ENCODE measurements at places on chromosomes 3 and 15. TPM values are rescaled to one million over a fixed set of nuclear protein-coding genes. Genes with fewer than 3 reads are reported as not detected.
A peak's percentile ranks its signal among the peaks of the same experiment; 100 is the strongest.

The C3orf20 gene
- 0.34 TPM for total RNA-seq

The LEKR1 gene
- total RNA-seq, result 4.6 TPM

The C3orf80 gene
- not detected for total RNA-seq

The ALDH1A2 gene
- total RNA-seq, result not detected

The NTRK3 gene
- total RNA-seq, result not detected

The MEGF11 gene
- total RNA-seq, result not detected

The SLC15A2 gene
- 14.4 TPM for total RNA-seq

The WDR53 gene
- total RNA-seq, result 18.2 TPM

- DNase-seq, result peak; percentile 29
Measured at GRCh38 chr15:75809986-75810750, 33.1 kb upstream of the UBE2Q2 start.

DNA sequence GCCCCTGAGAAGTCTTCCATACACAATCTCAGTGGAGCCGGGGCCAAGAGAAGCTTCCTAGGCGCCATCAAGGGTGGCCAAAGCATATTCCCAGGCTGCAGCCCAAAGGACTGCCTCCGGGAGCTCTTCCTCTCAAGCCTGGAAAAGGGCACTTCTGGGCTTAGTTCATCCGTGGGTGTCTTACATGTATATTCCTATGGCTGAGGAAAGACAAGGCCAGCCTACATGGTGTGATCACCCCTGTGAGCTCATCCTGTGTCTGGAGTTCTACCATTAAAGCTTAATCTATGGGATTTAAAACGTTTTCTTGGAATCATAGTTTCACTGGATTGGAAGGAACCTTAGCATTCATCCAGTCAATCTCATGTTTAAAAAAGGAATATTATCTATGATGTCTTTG lies 21.9 kb upstream of the TIMP4 start:
- DNase-seq, result no peak

GRCh38 chr15:43799209-43799944 lies 643 bp downstream of the SERINC4 start:
- no peak for DNase-seq

DNA sequence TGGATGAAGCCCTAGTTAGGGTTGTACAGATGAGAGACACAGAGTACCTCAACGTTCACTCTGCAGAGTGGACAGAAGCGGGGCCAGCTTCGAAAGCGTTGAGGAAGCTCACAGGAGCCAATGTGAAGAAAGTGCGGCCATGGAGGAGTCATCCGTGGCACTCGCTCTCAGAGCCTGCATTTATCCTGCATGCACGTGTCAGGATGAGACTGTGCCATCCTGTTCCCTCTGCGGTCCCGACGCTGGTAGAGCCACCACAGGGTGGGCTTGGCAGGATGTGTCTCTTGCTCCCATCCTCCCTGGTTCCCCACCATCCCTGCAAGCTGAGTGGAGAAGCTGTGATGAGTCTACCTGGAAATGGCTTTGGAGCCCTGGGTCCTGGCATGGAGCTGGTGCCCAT lies 39.3 kb downstream of the KLHL25 start:
- no peak for DNase-seq

DNA sequence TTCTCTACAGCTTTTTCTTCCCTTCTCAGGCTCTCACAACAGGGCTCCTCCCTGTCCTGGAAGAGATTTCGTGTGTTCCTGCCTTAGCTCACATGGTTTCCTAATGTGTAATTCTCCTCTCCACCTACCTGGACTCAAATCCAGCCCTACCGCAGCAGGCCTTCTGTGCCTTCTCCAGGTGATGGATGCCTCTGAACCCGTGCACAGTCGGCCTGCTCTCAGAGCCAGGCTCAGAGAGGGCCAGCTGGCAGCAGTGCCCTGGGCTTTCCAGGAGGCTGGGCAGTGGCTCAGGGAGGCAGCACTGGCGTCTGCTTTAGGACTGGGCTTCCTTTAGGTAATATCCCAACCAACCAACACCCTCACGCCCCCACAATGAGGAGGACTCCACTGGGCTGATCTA lies 123.2 kb upstream of the TMC3 start:
- DNase-seq, result no peak

- DNase-seq, result no peak
Measured at GRCh38 chr3:24773798-24774197, 279.1 kb upstream of the THRB start.

DNA sequence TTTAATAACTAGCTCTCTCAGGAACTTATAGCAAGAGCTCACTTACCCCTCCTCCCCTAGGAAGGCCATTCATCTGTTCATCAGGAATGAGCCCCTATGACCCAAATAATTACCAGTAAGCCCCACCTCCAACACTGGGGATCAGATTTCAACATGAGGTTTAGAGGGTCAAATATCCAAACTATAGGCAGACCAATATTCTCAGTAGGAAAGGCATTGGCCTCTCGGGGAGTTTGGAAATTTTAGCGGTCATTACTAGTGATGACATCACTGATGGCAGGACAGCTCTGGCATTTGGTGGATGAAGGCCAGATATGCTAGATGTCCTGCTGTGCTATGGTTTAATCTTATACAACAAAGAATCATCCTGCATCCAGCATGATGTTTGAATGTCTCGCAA lies 15.2 kb upstream of the CD47 start:
- no peak for DNase-seq

DNA sequence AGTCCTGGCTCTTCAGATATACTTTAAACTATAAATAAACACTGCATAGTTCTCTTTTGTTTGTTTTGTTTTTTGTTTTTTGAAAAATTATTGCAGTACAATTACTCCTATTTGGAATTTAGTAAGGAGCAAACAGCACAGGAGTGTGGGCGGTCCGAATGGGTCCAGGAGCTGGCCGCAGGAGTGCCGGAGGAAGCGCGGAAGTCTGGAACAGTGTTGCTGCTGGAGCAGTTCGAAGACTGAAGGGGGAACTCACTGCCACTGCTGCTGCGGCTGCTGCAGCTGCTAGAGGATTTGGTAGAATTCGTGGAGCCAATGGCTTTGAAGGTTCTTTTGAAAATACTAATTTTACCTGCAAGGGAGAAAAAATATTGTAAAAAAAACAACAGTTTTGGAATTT lies 329.9 kb downstream of the ZNF385D start:
- DNase-seq, result no peak

- no peak for DNase-seq
Measured at GRCh38 chr3:142614059-142614626, 17.9 kb downstream of the PLS1 start.

GRCh38 chr15:42332331-42332730 lies 27.0 kb upstream of the CAPN3 start:
- DNase-seq, result no peak

GRCh38 chr3:12833222-12834161 lies 7.9 kb downstream of the RPL32 start:
- no peak for DNase-seq

DNA sequence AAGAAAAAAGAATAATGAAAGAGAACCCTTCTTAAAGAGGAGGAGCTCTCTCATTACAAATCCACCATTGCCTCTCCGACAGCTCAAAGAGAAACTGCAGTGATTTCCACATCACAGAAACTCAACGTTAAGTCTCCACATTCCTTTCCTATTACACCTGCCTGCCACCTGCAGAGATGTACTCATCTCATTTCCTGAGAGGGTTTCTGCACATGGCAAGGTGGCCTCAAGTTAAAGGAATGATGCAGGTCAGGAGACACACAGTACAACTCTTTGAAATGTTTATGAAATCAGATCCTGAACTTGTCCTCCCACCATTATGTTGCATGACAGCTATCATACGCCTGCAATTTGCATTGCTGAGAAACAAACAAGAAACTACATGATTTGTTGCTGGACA lies 458.4 kb upstream of the ADAMTS9 start:
- no peak for DNase-seq

DNA sequence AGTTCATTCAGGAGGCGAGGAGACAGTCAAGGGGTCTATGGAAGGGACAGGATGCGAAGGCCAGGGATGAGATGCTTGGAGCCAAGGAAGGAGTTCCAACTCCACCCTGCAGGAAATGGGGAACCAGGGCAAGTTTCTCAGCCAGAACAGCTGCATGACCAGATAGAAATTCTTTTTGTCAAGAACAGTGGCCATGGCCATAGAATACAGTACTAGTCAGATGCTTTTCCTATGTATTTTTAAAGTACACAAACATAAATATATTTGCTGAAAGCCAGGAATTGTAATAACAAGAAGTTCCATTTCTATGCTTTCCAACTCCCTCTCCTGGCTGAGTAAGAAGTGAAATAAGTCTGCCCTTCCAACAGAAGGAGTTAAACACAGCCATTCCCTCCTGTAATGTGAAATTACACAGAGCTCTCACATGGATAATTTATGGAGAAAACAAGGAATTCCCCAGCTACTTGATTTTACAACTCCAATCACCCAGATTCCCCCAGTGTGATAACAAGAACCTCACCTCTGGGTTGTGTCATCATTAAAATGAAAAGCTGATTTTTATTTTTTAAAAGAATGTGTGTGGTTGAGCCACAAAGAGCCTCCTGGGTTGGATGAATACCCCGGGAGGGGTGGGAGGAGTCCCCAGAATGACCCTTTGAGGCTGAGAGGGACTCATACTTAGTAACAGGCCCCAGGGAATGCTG lies 124.6 kb upstream of the ARHGEF3 start:
- DNase-seq, result no peak

- no peak for DNase-seq
Measured at GRCh38 chr15:46413799-46414198, 779.0 kb downstream of the SQOR start.

DNA sequence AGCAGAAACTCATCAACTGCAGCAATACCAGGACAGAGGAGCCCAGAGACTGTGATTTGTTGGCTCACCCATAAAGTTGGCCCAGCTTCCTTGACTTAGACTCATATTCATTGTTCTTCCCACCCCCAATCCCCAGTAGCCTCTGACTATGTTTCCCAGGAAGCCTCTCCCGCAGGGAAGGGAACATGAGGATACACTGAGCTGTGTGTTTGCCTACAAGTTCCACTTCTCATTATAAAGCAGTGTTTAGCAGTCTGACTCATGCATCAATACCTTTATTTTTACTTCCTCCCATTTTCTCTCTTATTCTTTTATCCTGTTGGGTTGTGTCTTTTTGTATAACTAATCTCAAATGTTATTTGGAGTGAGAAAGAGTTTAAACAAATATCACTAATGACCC lies 111.6 kb upstream of the PHLDB2 start:
- DNase-seq, result no peak

DNA sequence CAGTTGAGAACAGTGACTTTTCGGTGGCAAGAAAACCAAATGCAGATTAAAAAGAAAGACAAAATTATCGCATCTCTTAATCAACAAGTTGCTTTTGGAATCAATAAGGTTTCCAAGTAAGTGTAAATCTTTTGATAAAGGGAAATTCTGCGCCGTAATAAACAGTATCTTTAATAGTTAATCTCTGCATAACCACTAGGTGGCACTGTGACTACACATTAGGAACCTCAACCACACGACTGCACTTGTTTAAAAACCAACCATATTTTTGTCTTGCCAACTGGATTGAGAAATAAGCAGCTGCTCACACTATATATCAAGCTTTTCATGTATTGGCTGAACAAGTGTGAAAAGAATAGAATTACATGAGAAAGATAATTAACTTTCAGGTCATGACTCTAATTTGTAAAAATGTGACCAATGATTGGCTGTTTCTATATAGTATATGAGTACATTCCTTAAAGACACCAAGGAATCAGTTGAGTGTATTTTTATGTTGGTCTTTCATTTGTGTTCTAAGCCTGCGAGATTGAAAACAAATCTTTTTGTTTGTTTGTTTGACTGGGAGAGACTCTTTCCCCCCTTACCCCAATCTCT lies 72.7 kb downstream of the DZIP3 start:
- peak; percentile 76 for DNase-seq

GRCh38 chr15:45262906-45263461 lies 10.9 kb downstream of the SLC28A2 start:
- no peak for DNase-seq

DNA sequence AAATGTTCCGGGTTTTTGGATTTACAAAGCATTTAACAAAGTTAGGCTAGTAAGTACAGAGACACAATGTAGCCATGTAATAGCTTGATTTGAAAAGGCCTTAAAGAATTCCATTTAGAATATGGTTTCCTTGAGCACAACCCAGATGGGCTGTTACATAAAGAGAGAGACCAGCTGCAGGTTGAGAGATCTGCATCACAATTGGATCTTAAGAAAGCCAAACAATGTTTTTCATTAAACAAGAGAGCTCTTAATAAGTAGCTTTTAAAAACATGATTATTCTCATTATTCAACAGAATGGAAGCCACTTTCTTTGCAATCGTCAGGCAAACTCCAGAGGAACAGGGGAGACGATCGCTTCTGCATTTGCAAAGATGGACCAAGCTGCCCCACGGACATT lies 300.3 kb downstream of the OCA2 start:
- DNase-seq, result no peak

DNA sequence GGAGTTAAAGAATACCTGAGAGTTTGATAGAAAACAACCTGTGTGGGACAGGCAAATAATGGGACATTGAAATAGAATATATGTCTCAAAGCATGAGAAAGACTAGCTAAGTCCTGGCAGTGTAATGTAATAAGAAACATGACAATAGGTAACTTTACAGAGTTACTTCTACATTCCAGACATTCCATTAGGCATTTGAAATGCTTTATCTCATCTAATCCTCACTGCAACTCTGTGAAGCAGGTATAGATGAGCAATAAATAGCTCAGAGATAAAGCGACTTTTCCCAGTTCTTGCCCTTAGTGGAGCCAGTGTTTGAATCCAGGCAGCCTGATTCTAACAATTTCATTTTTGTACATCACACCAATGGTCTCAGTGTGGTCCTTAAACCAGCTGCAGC lies 76.8 kb downstream of the CPNE4 start:
- no peak for DNase-seq

GRCh38 chr3:132231633-132232032 lies 85.6 kb upstream of the ACP3 start:
- no peak for DNase-seq

DNA sequence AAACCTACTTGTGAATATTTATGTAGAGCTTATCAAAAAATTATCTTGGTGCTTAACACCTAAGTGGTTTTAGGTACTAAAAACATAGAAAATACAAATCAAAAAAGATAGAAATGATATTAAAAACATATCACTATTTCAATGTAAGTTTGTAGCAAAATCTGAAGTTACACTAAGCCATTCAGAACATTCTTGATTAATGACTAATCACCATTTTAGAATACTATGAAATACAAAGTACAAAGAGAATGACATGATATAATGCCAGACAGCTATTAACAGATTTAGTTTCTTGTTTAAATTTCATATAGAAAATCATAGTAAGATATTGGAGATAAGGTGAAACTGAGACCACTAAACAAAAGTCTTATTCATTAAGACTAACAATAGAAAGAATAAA lies 169.7 kb upstream of the AGTR1 start:
- DNase-seq, result no peak

DNA sequence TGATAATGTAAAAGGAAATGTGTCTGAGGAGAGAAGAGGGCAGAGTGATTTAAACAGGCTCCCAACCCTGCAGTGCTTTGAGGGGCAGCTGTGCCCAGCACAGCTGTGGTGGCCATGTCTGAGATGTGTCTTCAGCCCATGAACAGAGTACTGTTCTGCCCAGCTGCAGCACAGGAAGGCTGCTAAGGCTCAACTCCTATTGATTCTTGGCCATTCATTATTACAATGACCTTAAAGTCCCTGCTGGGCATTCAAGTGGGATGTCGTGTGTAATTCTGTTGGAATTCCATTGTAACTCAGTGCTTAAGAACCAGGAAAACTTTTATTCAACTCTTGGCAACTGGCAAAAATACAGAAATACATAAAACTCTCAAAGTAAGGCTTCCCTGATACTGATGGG lies 229.3 kb downstream of the MCTP2 start:
- no peak for DNase-seq

GRCh38 chr3:176615826-176616225 lies 581.5 kb downstream of the TBL1XR1 start:
- no peak for DNase-seq
